ENCODE measurements at places on chromosomes 13 and 19. TPM values are rescaled to one million over a fixed set of nuclear protein-coding genes. Genes with fewer than 3 reads are reported as not detected.

- no peak overlapping the region for H3K27ac ChIP-seq
- H3K4me1 ChIP-seq = no peaks in the 10 kb centered on the region
These were observed 320.5 kb downstream of the OXGR1 start for GRCh38 chr13:96673825-96674224.

DNA sequence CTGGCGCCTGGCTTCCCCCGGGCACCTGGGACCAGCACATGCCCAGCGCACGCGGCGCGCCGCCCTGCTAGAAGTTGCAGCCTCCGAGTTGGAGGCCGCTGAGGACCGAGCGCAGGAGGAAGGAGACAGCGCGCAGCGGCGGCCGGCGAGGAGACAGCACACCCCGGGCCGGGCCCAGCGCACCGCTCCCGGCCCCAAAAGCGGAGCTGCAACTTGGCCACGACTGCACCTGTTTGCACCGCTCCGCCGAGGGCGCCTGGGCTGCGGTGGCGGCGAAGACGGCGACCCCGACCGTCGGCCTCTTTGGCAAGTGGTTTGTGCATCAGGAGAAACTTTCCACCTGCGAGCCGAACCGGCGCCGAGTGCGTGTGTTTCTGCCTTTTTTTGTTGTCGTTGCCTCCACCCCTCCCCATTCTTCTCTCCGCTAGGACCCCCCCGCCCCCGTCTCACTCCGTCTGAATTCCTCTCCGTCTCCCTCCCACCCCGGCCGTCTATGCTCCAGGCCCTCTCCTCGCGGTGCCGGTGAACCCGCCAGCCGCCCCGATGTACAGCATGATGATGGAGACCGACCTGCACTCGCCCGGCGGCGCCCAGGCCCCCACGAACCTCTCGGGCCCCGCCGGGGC lies at the start of gene SOX1:
TSS of gene SOX1 (plus strand) at position 34 of the 626 bp plus-strand sequence. CDS start at position 544, 510 bp downstream.
- peaks cover 95% of the 10 kb centered on the region for H3K27me3 ChIP-seq
- no peaks in the 10 kb centered on the region for H3K36me3 ChIP-seq
- H3K4me1 ChIP-seq = peaks cover 60% of the 10 kb centered on the region
- no peak within 1 kb of the TSS for H3K27ac ChIP-seq
- peak; percentile 73 for DNase-seq

The LGALS14 gene
- not detected for total RNA-seq

GRCh38 chr19:16185768-16186123 lies 536 bp downstream of the FAM32A start:
- no peaks in the 10 kb centered on the region for H3K36me3 ChIP-seq
- peak overlapping the region; percentile 64 for H3K4me3 ChIP-seq
- H3K4me1 ChIP-seq = no peaks in the 10 kb centered on the region
- DNase-seq = peak; percentile 78

DNA sequence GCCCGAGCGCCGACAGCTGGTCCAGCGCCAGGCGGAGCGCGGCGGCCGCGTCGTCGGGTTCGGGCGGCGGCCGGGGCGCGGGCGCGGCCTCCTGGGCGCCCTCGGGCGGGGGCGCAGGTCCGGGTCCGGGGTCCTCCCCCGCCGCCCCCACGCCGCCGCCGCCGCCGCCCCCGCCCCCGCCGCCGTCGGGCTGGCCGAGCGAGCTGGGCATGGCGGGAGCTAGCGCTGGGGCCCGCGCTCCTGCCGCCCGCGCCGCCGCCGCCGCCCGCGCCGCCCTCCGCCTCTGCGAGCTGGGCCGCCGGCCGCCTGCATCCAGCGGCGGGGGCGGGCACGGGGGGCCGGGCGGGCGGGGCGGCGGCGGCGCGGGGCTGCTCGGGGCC lies 287 bp downstream of the MEX3D start:
- no peak overlapping the region for H3K4me3 ChIP-seq
- no peak for DNase-seq
- H3K36me3 ChIP-seq = no peaks in the 10 kb centered on the region
- H3K4me1 ChIP-seq = no peaks in the 10 kb centered on the region

All from GM23338 (cell line).